NCI-H82 (cell line): ENCODE measurements at places on chromosomes 1 and 21.
A peak's percentile ranks its signal among the peaks of the same experiment; 100 is the strongest.

- DNase-seq: no peak
Measured at GRCh38 chr1:175482071-175482451, 261.3 kb downstream of the TNR start.

GRCh38 chr1:159855709-159856108 is 6.7 kb downstream of the VSIG8 start:
- DNase-seq: no peak

GRCh38 chr1:95249916-95250315 is 15.9 kb downstream of the RWDD3 start:
- DNase-seq: no peak

GRCh38 chr1:46798810-46799209 is at the start of gene CYP4B1:
TSS of gene CYP4B1 (plus strand) at chr1:46799046. CDS start at chr1:46799082, 36 bp downstream.
- DNase-seq: no peak

GRCh38 chr1:41366455-41367287 is 5.4 kb downstream of the FOXO6 start:
- peak; percentile 73 for DNase-seq

DNA sequence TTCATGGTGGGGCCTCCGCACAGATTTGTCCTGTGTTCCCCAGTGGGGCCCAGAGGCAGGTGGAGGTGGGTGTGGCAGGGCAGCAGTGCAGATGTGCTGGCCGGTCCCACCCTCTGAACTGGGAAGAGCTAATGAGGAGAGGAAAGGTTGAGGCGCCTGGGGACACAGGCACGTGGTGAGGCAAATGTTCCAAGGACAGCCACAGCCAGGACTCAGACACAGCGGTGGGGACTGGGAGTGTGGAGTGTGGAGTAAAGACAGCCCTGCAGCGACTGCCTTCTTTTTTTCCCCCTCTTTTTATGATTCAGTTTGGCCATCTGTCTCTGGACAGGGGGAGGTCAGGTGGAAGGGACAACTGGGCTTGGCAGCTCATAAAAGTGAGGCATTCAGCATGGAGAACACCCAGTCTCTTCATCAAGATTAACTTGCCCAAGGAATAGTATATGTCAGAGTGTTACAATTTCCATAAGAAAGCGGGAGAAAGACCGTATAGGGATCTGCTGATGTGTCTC is 104.2 kb upstream of the GCLM start:
- no peak for DNase-seq

GRCh38 chr1:55352811-55353180 is 137.6 kb upstream of the USP24 start:
- DNase-seq: no peak

GRCh38 chr1:219153723-219154122 is 20.0 kb upstream of the LYPLAL1 start:
- no peak for DNase-seq

- DNase-seq: no peak
Measured at GRCh38 chr1:67097305-67097704, 37.5 kb downstream of the C1orf141 start.

DNA sequence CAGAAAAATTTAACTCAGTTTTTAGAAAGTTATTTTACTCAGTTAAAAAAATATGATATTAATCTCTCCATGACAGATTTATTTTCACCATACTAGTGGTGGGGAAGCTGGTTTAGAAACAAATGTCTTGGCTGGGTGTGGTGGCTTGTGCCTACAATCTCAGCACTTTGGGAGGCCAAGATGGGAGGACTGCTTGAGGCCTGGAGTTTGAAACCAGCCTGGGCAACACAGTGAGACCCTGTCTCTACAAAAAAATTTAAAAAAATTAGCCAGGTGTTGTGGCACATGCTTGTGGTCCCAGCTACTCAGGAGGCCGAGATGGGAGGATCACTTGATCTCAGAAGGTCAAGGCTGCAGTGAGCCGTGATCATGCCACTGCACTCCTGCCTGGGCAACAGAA is 17.3 kb downstream of the TAF5L start:
- no peak for DNase-seq

- DNase-seq: no peak
Measured at GRCh38 chr1:3699596-3699995, 47.3 kb downstream of the TP73 start.

- DNase-seq: no peak
Measured at GRCh38 chr1:204356997-204357396, 2.7 kb downstream of the PLEKHA6 start.

- DNase-seq: no peak
Measured at GRCh38 chr1:35795295-35795694, 12.5 kb upstream of the AGO4 start.

DNA sequence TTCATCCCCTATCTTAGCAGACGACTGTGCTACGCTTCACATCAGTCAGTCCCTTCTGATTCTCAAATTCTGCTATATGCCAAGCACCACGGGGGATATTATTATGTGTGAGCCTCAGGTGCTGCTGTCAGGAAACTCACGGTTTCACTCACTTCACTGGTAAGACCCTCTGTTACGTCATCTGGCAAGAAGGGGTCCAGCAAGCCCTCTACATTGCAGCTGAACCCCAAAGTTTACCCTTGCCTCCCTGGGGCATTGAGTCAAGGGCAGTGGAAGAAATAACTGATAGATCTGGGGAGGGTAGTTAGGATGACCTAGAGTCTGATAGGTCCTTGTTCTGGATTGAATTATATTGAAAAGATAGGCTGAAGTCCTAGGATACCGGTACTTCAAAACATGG is 237.4 kb downstream of the RRAGC start:
- no peak for DNase-seq

DNA sequence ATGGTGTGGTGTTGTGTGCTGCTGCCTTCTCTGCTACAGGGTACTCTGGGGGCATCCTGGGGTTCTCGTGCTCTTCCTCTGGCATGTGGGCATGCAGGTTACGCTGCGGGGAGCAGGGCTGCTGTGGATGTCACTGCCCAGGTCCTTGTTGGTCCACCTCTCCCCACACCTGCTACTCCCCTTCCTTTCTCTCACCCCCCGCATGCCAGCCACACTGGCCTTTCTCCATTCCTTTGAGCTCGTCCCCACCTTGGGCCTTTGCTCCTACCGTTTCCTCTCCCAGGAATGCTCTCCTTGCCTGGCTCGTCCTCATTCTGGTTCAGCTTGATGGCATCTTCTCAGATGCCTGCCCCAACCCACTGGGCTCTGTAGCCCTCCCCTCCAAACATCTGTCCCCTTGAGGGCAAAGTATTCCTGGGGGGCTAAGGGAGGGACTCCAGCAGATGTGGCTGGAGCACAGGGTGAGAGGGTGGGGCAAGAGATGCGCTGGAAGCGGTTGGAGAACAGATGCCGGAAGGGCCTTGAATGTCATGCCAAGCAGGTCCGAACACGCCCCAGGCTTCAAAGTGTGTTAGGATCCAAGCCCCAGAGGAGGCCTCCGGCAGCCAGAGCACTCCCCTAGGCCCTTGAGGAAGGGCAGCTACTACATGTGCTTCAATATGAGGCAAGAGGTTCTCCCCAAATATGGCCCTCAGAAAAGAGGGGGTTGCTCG is 23.4 kb downstream of the DMRTB1 start:
- DNase-seq: no peak

- DNase-seq: no peak
Measured at GRCh38 chr1:112794654-112795239, 79.6 kb upstream of the PPM1J start.

GRCh38 chr1:177959811-177960515 is 9.9 kb downstream of the SEC16B start:
- peak; percentile 33 for DNase-seq

DNA sequence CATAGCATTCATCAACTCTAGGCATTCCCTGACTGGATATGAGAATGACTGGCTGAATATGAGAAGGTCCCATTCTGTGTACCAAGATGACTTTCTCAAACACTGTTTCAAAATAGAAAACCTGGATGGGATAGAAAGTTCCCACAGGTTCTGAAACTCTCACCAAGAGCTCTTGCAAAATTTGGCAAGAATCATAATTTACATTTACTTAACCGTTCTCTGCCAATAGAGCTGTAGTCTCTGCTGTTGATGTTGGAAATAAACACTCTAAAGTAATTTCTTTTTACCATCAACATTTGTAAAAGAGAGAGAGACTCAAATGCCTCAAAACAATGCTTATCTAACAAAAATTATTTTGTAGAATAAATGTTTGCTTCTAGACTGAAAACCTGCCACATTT is 221.1 kb downstream of the LMO4 start:
- no peak for DNase-seq

DNA sequence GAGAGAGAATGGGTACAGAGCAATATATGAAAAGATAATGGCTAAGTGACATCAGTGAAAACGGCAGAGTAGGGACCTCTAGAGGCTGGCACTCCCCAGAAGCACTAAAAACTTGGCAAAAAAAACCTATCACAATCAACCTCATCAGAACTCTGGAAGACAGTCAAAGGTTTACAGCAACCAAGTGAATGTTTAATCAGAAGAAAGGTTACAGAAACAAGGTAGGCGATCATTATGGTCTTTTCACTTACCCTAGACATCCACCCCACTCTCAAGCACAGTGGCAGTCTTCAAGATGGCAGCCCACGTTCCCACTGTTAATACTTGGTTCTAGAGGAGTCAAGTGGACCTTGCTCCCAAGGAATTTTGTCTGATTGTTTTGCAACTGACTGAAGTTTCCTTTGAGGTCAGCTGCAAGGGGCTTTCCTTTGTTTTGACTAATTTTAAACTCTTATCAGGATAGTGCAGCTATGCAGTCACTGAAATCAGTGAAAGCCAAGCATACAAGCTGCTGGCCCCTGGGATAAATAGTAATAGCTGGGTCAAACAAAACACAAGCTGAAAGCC is 7.2 kb downstream of the KIFAP3 start:
- DNase-seq: no peak

- no peak for DNase-seq
Measured at GRCh38 chr1:35171579-35171978, 21.4 kb downstream of the SFPQ start.

GRCh38 chr1:43007377-43008114 is 48.9 kb upstream of the SLC2A1 start:
- DNase-seq: no peak

DNA sequence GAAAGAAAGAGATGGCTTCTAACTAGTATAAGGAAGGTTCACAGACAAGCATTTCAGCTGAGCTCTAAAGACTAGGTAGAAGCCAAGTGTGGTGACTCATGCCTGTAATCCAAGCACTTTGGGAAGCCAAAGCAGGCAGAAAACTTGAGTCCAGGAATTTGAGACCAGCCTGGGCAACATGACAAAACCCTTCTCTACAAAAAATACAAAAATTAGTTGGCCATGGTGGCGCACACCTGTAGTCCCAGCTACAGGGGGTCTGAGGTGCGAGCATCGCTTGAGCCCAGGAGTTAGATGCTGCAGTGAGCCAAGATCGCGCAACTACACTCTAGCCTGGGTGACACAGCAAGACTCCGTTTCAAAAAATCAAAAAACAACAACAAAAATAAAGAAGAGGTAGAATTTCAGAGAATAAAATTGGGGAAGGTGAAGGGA is 27.8 kb downstream of the FBXO42 start:
- DNase-seq: no peak

DNA sequence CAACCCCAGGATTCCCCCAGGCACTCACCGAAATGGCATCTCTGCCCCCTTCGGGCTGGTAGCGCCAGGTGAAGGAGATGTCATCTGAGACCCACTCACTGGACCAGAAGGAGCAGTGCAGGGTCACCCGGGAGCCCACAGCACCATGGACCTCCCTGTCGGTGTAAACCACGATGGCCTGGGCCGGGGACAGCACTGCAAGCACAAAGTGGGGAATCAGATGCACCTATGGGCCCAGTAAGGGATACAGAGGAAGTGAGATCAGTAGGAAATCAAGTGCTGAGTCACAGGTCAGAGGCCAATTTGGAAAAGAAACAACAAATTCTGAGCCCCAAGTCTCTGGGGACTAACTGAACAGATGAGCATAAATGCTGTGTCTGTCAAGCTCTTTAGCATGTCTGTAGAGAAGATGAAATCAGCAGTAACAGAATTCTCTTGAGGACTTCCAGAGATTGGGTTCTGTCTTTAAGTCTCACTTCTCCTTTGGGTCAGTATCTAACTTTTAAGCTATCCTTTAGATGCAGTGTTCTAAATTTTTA is 2.5 kb downstream of the MPZ start:
- peak; percentile 63 for DNase-seq

- no peak for DNase-seq
Measured at GRCh38 chr1:224749916-224750315, 133.8 kb downstream of the CNIH3 start.

DNA sequence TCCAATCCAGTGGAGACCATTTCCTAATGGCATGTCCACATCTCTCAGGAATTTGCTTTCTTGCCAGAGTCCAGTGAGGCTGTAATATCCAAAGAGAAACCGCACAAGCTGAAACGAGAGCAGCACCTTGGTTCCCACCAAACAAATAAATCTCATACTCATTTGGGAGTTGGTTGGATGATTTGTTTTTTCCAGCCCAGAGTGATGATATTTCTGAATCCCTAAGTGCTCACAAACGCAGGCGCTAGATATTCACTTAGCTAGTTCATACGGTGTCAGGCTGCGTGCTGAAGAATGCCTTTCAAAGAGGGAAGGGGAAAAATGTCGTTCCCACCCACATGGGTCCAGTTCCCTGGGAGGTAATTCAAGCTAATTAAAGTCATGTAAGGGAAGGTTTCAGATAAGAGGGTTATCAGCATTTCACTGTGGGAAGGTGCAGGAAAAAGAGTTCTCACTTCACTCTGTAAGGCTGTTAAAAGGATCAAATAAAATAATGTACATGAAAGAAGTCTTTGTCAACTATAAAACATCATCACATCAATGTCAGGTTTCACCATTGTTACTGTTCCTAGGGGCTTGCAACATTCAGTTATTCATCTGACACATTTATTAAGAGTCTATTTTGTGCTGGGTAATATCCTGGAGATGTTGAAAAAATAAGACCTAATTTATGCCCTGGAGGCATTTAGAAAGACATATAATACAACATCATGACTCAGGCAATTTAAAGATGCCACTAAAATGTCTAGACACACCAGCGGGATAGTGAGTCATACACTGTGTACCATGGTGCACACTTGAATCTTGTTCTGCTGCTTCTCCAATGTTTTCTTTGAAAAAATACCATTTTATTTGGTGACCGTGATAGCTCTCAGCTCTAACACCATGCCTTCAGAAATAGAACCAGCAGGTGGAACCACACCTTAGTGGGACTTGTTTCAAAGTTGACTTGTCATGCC is 19.3 kb downstream of the DPT start:
- no peak for DNase-seq

GRCh38 chr21:41506611-41507520 is 1.1 kb downstream of the TMPRSS2 start:
- no peak for DNase-seq

- DNase-seq: no peak
Measured at GRCh38 chr21:36005018-36005417, 55.3 kb downstream of the SETD4 start.

- DNase-seq: peak; percentile 47
Measured at GRCh38 chr21:34073749-34074282, 438 bp downstream of the MRPS6 start.
